ENCODE measurements at places on chromosomes 1 and 21.
A peak's percentile ranks its signal among the peaks of the same experiment; 100 is the strongest.

- peak; percentile 62 for DNase-seq
These were observed 3.9 kb downstream of the RCC1 start for GRCh38 chr1:28509705-28510272.

DNA sequence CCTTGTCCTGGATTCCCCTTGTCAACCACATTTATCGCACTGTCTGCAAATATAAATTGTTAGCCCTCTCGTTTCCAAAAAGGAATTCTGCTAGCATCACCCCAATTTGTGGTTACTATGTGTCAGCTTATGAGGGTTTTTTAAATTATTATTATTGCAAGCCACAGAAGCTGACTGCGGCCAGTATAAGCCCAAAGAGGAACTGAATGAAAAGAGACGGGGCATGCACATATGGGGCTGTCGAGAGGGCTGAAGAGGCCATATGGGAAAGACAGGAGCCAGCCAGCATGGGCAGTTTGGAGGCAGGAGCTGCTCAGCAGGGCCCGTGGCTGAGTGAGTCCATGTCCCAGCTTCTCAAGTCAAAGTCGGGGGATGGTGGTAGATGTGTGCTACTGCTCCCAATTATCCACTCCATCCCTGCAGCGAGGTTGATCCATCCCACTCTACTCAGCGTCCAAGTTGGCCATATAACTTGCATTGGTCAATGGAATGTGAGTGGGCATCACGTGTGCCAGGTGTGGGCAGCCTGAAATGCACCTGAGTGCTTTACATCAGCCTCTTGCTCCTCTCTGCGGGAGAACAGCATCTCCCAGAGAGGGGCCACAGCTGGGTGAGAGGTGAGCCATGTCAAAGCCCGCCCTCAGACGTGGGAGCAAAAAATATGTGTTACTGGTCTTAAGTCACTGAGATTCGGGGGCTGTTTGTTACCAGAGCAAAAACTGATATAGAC is 37.6 kb upstream of the LDLRAP1 start:
- peak; percentile 65 for DNase-seq

GRCh38 chr1:221289103-221289502 is 409.9 kb downstream of the HLX start:
- no peak for DNase-seq

DNA sequence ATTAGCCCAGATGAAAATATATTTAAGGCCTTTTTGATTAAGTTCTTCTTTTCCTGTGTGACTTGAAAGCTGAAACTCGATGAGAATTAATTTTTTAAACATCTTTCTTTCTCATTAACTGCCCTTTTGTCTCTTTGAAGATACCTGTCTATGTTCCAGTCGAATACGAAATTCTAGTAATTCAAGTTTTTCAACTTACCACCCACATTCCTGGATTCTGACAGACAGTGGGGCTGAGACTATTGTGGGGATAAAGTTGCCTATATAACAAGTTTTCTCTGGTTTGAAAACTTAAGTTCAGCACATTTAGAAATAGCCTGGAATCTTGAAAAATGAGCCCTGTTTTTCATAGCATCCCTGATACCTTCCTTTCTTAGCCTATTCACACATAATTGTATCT is 114.6 kb downstream of the NTNG1 start:
- DNase-seq = no peak

- DNase-seq = no peak
These were observed 42.6 kb downstream of the SIPA1L2 start for GRCh38 chr1:232587141-232588008.

DNA sequence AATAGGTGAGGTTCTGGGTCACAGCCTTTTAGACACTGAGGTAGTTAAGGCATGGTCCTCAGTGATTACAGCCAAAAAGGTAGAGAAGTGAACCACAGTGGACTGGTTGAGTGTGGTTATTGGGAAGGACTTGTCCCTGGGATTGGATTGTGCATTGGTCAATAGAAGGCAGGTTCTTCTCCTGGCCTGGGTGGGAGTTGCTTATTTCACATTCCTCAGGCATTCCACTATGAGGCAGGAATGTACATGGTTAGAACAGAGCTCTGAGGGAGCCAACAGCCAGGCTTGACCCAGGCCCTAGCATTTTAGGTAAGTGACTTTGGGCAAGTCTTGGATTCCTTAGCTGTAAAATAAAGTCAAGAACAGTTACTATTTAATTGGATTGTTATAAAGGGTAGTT is 97.9 kb upstream of the MARK1 start:
- DNase-seq = no peak

DNA sequence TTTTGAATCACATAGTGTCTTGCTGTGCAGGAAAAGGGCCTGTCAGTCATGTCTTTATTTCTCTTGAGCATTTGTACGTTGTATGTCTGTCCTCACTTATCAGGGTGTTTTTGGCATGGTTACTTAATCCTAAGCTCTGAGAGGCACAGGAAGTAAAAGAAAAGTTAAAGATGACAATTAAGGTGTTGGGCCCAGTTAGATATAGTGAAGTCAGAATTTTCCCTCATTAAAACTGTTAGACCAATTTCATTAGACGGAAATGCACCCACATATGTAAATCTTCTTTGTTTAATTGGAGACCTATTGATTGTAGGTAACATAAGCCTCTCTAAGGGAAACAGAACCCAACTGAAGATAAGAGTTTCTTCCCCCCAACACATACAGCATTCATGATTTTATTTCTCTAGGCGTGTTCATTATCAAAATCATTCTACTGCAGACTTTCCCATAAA is 21.9 kb downstream of the NFIA start:
- no peak for DNase-seq

- DNase-seq = no peak
These were observed 156.9 kb downstream of the LRRC40 start for GRCh38 chr1:70048336-70049094.

DNA sequence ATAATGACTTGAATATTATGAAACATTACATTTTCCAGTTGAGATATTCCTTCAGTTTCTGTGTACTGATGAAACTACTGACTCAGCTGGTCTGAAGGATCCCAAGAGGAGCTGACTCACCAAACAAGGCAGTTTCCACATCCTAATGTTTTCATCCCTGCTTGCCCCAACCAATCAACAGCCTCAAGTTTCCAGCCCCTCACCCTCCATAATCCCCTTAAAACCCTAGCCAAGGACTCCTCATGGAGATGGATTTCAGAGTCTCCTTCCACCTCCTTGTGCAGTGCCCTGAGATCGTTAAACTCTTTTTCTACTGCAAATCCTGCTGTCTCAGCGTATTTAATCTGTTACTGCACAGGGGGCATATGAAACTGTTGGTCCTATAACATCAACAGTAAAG is 83.1 kb upstream of the HAO2 start:
- peak; percentile 3 for DNase-seq
